Activated CD8-positive, alpha-beta memory T cell treated with anti-CD3 and anti-CD28 coated beads, Interleukin-2, amount 10 ng/mL, durations not matched to agents 7 days and 5 days (primary cell): ENCODE measurements at places on chromosomes 4 and X. TPM values are rescaled to one million over a fixed set of nuclear protein-coding genes. Genes with fewer than 3 reads are reported as not detected.

DRD5 gene
- total RNA-seq = not detected

- H3K27me3 ChIP-seq = no peaks in the 10 kb centered on the region
- DNase-seq = no peak
- H3K27ac ChIP-seq = no peak overlapping the region
- no peaks in the 10 kb centered on the region for H3K4me1 ChIP-seq
Observed at GRCh38 chrX:65463550-65463949, 71.0 kb downstream of the LAS1L start.

- H3K27me3 ChIP-seq = peaks cover 3% of the 10 kb centered on the region
- no peak overlapping the region for H3K27ac ChIP-seq
- DNase-seq = no peak
- no peaks in the 10 kb centered on the region for H3K36me3 ChIP-seq
Observed at GRCh38 chr4:169143335-169143734, 127.4 kb downstream of the SH3RF1 start.

DNA sequence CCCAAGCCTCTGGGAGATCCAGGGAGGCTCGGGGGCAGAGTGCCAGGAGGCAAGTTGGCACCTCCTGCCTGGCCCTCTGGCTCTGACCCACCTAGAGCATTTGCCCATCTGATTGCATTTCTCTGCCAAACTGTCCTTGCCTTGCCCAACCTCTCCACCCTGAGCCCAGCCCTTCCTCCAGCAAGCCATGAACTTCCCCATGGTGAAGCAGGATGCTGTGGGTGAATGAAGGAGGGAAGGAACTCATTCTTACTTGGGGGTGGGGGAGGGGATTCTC, 9.3 kb upstream of the CNGA2 start:
- DNase-seq = no peak
- H3K4me3 ChIP-seq = no peak overlapping the region
- H3K4me1 ChIP-seq = no peaks in the 10 kb centered on the region
- no peak overlapping the region for H3K27ac ChIP-seq

DNA sequence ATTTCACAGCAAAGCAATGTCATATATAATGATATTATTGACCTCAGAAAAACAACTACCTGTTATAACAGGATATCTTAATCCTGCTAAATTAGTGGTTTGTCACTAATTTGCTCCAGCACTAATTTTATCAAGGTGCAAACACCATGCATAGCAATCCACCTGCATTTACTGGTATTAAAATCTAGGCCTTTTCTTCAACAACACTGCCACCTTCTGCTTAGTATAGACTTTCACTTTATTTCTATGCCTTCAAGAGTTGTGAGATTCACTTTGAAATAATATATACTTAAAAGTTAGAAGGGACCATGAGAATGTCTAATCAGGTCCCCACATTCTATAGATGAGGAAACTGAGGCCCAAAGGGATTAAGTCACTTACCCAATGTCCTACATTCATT, 82.1 kb upstream of the IQCM start:
- DNase-seq = no peak
- H3K4me1 ChIP-seq = no peaks in the 10 kb centered on the region
- H3K36me3 ChIP-seq = no peaks in the 10 kb centered on the region
- H3K27me3 ChIP-seq = peaks cover 3% of the 10 kb centered on the region

- no peaks in the 10 kb centered on the region for H3K36me3 ChIP-seq
- DNase-seq = peak; percentile 53
- peaks cover 4% of the 10 kb centered on the region for H3K27me3 ChIP-seq
- H3K4me3 ChIP-seq = no peak overlapping the region
- H3K4me1 ChIP-seq = peaks cover 11% of the 10 kb centered on the region
Observed at GRCh38 chr4:184250795-184251669, 33.4 kb upstream of the ENPP6 start.

DNA sequence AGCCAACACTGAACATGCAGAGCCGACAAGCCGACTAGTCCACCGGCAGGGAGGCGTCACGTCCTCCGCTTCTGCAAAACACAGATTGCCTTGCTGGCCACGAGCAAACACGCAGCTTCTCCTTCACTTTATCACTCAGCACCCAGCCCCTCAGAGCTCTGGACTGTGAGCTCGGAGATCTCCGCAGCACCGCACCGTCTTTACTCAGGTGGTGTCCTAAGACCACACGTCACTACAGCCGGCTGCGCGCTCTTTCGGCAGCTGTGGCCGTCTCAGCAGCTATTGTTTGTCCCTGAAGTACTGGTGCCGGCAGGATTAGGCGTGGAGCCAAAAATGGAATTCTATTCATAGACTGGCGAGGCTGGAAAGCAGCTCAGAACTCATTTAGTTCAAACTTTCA, 72.0 kb downstream of the FAT1 start:
- no peak overlapping the region for H3K27ac ChIP-seq
- H3K27me3 ChIP-seq = no peaks in the 10 kb centered on the region
- H3K36me3 ChIP-seq = no peaks in the 10 kb centered on the region
- no peak for DNase-seq

DNA sequence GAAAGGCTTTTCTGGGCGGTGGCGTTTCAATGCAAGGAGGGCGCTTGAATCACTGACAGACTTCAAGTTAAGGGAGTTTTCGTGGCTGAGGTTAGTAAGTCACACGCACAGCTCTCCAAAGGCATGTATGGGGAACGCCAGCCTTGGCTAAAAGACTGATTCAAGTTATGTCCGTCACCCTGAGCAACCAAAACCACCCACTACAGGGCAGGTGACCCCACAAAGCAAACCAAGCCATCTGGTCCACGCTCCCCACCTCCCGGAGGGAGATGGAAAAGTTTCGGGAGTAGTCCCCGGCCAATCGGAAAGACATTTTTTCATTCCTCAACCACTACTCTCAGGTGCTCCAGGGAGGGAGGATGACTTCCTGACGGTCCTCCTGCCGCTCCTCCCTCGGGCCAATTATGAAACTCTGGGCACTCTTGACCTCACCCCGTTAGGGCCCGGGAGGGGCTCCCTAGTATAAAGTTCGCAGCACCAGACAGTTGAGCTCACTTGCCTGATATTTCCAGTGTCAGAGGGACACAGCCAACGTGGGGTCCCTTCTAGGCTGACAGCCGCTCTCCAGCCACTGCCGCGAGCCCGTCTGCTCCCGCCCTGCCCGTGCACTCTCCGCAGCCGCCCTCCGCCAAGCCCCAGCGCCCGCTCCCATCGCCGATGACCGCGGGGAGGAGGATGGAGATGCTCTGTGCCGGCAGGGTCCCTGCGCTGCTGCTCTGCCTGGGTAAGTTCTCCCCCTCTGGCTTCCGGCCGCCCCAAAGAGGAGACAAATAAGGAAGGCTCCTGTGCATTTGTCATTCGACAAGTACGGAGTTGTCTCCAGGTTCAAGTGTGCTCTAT, at the start of gene EREG:
Gene EREG (plus strand): TSS at position 494 of the 840 bp plus-strand sequence. CDS start 164 bp downstream, at position 658.
- peaks cover 45% of the 10 kb centered on the region for H3K27me3 ChIP-seq
- no peak within 1 kb of the TSS for H3K27ac ChIP-seq
- H3K36me3 ChIP-seq = no peaks in the 10 kb centered on the region
- H3K4me3 ChIP-seq = peak within 1 kb of the TSS; percentile 31
- DNase-seq = peak; percentile 41

- H3K36me3 ChIP-seq = no peaks in the 10 kb centered on the region
- peaks cover 6% of the 10 kb centered on the region for H3K27me3 ChIP-seq
- no peak overlapping the region for H3K4me3 ChIP-seq
Observed at GRCh38 chrX:134580907-134581306, 77.4 kb downstream of the PLAC1 start.

GRCh38 chr4:26992657-26993361, 132.2 kb downstream of the STIM2 start:
- H3K4me1 ChIP-seq = peaks cover 13% of the 10 kb centered on the region
- no peaks in the 10 kb centered on the region for H3K27me3 ChIP-seq
- no peak for DNase-seq

GSX2 gene
- total RNA-seq = not detected

DNA sequence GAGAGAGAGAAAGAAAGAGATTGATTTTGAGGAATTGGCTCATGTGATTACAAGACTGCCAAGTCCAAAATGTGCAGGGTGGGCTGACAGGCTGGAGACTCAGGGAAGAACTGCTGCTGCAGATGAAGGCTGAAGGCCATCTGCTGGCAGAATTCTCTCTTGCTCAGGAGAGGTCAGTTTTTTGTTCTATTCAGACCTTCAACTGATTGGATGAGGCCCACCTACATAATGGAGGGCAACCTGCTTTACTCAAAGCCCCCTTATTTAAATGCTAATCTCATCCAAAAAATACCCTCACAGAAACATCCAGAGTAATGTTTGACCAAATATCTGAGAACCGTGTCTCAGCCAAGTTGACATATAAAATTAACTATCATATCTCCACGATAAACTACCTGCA, 38.2 kb upstream of the MAMLD1 start:
- no peak overlapping the region for H3K4me3 ChIP-seq
- no peaks in the 10 kb centered on the region for H3K4me1 ChIP-seq
- no peaks in the 10 kb centered on the region for H3K36me3 ChIP-seq
- H3K27me3 ChIP-seq = no peaks in the 10 kb centered on the region
- DNase-seq = no peak
- H3K27ac ChIP-seq = no peak overlapping the region

DNA sequence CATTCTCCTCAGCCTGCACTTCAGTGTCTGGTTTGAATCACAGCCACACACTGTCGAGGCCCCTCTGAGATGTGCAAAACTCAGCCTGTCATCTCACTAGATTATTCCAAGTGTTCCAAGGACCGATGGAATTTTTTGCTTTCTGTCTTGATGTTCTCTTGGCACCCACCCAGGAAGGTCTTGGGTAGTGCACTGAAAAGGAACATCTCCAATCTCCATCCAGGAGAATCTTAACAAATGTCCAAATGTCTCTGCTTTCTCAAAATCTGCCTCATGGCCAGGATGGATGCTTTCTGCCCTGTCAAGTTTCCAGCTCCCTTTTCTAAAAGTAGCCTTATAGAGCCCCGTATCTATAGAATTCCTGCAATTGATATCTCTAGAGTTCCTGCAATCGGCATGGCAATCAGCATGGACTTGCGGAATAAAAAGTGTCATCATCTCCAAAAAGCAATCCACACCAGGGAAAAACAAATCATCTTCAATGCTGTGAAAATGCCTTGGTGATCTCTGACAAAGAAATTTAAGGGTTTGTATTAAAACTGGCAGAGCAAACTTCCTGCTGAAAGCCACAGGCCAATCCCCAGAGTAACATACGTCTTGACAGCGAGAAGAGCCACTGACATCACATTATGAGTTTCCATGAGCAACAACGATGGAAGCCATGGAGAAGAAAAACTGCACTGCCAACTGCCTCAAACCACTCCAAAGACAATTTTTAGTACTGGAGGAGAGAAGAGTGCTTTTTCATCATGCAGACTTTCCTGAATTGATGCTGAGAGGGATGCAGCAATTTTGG, 215.3 kb upstream of the FAM9B start:
- peaks cover 5% of the 10 kb centered on the region for H3K27me3 ChIP-seq
- H3K4me3 ChIP-seq = no peak overlapping the region
- H3K4me1 ChIP-seq = no peaks in the 10 kb centered on the region
- no peak for DNase-seq
- H3K27ac ChIP-seq = no peak overlapping the region

DNA sequence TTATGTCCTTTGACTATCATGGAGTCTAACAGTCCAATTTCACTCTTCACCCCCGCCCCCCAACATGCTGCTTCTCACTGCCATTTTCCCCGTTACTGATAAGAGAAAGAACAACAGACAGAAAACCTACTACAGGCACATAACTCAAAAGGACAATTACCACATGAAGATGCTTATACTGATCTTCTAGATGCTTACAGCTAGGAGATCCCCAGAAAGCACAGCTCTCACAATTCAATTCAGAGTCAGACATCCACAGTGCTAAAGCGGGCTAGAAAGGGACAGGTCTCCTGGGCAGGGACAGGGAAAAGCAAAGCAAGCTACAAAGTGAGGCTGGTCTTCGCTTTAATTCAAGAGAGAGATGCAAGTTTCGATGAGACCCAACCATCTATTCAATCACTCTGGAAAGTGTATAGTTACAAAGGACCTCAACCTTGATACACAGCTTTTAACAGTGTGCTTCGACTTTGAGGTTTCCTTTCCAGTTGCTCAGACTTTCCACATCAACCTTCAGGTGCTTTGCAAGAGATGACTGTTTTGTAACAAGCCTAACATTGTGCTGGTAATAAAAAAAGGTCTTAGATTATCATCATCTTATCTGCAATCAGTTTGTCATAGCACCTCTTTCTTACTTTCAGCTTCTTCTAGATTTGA, 60.9 kb downstream of the LEF1 start:
- peaks cover 4% of the 10 kb centered on the region for H3K36me3 ChIP-seq
- peak; percentile 65 for DNase-seq
- H3K4me3 ChIP-seq = peak overlapping the region; percentile 34
- H3K27me3 ChIP-seq = peaks cover 49% of the 10 kb centered on the region
- peaks cover 51% of the 10 kb centered on the region for H3K4me1 ChIP-seq

COX7B2 gene
- not detected for total RNA-seq

TMEM271 gene
- total RNA-seq = not detected

GRCh38 chr4:8702020-8702495, 109.5 kb downstream of the CPZ start:
- no peak overlapping the region for H3K4me3 ChIP-seq
- H3K4me1 ChIP-seq = no peaks in the 10 kb centered on the region

ELK1 gene
- 57.4 TPM for total RNA-seq

- DNase-seq = no peak
- no peak overlapping the region for H3K4me3 ChIP-seq
- H3K27me3 ChIP-seq = no peaks in the 10 kb centered on the region
- H3K4me1 ChIP-seq = no peaks in the 10 kb centered on the region
- no peak overlapping the region for H3K27ac ChIP-seq
- no peaks in the 10 kb centered on the region for H3K36me3 ChIP-seq
Observed at GRCh38 chr4:29066861-29067260, 1653.3 kb upstream of the PCDH7 start.

- H3K36me3 ChIP-seq = no peaks in the 10 kb centered on the region
- no peak for DNase-seq
- no peak overlapping the region for H3K27ac ChIP-seq
- H3K4me1 ChIP-seq = no peaks in the 10 kb centered on the region
- H3K27me3 ChIP-seq = peaks cover 28% of the 10 kb centered on the region
Observed at GRCh38 chr4:78068481-78068880, 11.4 kb downstream of the FRAS1 start.

DNA sequence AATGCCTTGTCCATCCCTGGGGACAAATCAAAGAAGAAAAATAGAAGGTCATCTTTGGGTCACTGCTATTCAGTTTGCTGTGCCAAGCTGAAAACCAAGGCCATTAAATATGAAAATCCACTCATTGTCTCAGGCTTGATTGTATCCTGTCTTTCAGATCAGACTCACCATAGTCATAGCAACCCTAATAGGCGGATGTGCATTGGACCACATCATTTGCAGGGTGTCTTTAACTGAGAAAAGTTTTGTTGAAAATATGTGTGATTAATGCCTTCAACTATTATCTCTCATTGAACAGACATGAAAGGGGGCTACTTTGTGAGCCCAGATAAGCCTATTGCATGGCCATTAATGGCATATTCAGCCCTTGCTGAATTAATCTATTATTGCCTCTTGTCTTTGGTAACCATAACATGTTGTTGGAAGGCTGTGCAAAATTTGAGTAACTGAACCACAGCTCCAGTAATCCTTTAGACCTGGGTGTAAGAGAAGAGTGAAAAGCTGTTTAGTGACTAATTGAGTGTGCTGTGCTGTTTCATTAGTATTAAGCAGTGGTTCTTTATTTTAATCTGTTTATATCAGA, 453.6 kb upstream of the EPHA5 start:
- H3K36me3 ChIP-seq = no peaks in the 10 kb centered on the region
- H3K4me3 ChIP-seq = no peak overlapping the region
- no peak overlapping the region for H3K27ac ChIP-seq
- no peaks in the 10 kb centered on the region for H3K4me1 ChIP-seq

- peak overlapping the region; percentile 76 for H3K27ac ChIP-seq
- peaks cover 18% of the 10 kb centered on the region for H3K36me3 ChIP-seq
- peak overlapping the region; percentile 75 for H3K4me3 ChIP-seq
- H3K27me3 ChIP-seq = no peaks in the 10 kb centered on the region
- peaks cover 35% of the 10 kb centered on the region for H3K4me1 ChIP-seq
Observed at GRCh38 chrX:132025041-132025440, 1.9 kb downstream of the STK26 start.

AGTR2 gene
- total RNA-seq = not detected
